ENCODE measurements at places on chromosomes 13 and 19.

DNA sequence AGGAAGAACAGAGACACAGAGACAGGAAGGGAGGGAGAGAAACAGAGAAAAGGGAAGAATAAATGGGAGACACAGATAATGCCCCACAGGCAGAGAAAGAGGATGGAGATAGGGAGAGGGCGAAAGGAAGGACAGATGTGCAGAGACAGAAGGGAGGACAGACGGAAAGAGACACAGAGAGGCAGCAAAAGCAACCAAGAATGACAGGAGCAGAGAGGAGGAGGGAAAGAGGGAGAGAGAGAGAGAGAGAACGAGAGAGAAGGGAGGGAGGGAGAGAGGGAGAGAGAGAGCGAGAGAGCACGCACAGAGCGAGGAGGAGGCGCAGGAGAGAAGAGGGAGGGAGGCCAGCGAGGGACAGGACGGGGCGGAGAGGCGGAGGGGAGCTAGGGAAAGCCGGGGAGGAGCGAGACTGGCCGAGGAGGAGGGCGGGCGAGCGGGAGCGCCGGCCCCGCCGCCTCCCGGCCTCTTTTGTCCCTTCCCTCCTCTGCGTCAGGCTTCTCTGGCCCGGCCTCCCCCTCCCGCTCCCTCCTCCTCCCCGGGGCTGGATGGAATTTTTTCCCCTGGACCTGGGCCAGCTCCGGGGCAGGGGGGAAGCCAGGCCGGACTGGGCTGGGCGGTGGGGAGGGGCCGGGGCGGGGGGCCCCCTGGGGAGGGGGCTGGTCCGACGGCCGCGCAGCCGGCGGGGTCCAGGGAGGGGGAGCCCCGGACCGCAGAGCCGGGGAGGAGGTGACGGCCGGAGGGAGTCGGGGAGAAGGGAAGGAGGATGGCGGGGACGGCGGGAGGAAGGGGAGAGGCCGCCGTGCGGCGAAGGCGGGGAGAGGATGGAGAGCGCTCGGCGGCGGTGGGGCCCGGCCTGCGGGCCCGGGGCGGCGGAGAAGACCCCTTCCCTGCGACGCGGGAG lies 4.2 kb upstream of the SPACA6 start:
- peak; percentile 93 for DNase-seq

GRCh38 chr13:39374741-39375189 lies 228.2 kb downstream of the LHFPL6 start:
- DNase-seq: no peak

DNA sequence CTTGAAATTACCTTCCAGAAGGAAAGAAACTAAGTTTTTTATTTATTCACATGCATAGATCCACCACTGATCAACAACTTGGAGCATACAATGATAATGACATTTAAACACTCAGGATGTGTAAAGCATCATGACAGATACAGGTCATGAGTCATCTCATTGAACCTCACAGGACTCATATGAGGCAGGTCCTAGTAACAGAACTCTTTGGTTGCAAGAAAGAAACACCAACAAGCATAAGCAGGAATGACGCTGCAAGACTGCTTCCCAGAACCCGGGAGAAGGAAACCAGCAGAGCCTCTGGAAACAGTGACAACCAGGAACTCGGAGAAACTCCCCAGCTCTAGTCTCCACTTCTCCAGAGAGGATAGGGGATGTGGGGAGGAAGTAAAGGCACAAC lies 60.8 kb upstream of the IPO5 start:
- DNase-seq: no peak

DNA sequence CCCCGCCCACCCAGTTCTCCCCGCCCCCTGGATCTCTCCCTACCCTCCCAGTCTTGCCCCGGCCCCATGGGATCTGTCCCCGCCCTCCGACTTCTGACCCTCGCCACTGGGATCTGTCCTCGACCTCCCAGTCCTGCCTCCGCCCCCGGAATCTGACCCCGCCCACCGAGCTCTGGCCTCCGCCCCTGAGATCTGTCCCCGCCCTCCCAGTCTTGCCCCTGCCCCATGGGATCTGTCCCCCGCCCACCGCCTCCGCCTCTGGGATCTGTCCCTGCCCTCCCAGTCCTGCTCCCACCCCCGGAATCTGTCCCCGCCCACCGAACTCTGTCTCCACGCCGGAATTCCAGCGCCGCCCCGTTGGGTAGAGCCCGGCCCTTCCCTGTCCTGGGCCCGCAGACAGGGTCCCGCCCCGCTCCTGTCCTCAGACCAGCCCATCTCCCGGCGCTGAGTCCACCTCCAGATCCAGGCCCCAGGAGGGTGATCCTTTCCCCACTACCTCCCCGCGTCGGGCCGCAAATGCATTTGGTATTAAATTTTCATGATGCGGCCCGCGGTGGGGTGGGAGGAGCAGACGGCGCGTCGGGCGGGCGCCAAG lies 1.5 kb upstream of the SLC17A7 start:
- DNase-seq: peak; percentile 96

DNA sequence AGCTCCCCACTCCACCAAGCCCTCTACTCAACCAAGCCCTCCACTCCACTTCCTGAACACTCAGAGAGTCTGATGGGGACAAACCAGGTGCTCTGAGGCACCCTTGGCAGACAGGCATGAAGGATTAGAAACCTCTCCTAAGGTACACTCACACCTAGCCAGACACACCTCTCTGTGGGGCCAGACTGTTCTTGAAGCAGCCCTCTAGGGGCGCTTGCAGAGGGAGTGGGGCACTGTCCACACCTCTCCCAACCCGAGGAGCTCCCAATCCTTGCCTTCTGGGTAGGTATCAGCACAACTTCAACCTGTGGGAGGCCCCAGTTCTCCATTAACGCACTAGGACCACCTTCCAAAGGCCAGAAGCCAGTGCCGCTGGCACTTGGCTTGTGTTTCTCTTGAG lies 108.7 kb upstream of the VSTM2B start:
- DNase-seq: no peak

- DNase-seq: no peak
These were observed 4.0 kb downstream of the FXYD3 start for GRCh38 chr19:35119578-35120155.

DNA sequence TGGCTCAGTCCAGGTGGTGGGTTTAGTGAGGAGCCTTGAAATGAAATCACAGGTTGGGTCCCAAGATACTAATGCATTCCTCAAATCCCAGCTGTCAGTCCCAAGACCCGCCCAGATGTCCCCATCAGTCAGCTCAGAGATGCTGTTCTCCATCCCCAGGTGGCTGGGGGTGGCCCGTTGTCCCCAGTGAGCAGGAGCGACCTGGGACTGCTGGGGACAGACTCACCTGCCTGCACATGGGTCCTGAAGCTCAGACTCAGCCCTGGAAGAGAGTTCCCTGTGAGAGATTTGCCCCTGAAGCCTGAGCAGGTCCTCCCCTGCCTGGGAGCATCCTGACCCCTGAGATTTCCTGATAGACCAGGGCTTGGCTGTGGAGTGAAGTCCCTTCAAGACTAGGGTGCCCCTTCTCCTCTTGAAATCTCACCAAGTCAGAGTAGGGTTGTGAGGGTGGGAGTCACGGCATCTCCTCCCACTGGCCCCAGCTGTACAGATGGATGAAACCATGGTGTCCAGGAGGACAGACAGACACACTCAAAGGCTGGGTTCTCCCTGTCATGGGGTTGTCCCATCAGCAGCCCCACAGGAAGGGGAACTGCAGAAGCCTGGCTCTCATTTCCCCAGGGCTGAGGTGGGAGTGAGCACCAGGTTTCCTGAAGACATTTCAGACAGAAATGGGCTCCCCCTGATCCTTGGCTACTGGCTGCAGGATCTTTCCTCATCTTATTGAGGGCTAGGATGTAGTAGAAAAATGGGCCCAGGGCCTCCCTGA lies 14.4 kb downstream of the LILRA5 start:
- no peak for DNase-seq

DNA sequence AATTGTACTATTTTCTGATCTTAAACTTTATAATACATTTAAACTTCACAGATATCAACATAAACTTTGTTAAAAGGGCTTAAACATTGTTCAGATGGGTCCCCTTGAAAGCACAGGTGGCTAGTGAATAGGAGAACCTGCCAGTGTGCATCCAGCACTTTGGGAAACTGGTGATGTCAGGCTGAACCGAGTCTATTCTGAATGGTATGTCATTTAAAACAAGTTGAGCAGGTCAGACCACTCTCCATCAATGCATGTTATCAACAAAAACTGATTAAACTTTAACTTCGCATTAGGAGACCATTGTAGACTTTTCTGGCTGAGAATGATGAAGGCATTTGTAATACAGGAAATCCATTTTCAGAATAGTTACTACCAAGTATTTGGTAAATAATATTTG lies 50.1 kb upstream of the FREM2 start:
- no peak for DNase-seq

DNA sequence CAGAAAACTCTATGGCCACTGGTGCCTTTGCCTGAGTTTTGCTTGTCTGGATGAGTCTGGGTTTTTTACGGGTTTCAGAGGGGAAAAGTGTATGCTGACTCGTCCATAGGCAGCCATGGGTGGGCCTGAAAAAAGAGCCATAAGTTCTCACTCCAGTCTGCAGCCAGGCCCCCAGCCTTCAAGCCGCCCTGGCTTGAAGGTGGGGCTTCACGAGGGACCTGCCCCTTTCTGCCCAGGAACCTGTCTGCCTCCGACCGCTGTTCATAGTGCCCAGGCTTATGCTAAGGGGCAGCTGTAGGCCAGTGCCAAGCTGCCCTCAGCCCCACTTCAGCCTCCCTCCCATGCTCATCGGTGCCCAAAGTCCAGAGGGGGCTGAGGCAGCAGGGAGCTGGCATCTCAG lies 385.2 kb downstream of the PCDH9 start:
- no peak for DNase-seq

DNA sequence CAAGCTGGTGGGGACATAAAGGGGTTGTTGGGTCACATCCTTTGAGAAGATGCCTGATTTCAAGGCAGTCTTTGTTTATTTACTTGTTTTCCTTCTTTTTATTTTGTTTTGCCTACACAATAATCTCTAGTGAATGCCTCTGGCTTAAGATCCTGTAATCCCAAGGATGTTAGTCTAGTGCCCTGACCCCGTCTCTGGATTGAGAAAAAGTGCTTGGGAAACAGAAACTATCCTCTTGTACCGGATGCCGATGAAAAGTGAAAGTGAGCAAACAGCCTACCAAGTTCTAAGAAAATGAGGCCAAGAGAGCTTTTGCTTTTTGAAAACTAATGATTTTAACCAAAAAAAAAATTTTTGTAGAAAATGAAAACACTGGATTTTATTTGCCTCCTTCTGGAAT lies 42.1 kb upstream of the C1QTNF9 start:
- no peak for DNase-seq

DNA sequence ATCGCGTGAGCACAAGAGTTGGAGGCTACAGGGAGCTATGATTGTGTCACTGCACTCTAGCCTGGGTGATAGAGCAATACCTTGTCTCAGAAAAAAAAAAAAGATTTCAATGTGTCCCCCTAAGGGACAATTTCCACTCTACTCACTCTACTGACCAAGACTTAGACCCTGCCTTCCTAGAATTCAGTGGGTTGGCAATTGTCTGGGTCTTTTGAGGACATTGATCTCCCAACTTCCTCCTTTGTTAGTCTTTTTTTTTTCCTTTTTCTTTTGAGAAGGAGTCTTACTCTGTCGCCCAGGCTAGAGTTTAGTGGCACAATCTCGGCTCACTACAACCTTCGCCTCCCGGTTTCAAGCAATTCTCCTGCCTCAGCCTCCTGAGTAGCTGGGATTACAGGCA lies 2.2 kb downstream of the SPTBN4 start:
- no peak for DNase-seq

- DNase-seq: no peak
These were observed 315.2 kb downstream of the ATP8A2 start for GRCh38 chr13:25686831-25687470.

DNA sequence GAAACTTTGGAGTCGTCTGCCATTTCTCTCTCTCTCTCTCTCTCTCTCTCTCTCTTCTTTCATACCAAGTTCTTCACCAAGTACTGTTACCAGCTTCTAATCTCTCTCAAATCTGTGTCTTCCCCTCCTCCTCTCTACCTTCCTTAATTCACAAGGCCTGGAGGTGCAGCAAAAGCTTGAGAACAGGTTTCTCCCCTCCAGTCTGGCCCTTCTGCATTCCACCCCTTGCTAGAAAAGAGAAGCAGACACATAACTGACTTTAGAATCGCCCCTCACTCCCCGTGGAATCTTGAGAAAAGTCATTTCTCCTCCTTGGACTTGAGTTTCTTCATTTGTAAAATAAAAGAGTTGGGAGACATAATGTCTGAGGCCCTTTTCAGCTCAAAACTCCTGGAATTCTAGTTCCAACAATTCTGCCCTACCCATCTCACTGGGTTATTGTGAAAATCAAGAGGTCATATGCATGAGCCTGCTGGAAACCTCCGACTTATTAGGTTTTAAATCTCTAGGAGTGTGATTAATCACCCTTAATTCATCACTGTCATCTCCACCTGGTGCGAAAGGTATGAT lies 20.4 kb downstream of the AMER2 start:
- DNase-seq: no peak

GRCh38 chr13:91381371-91381770 lies 17.1 kb upstream of the GPC5 start:
- no peak for DNase-seq

- peak; percentile 85 for DNase-seq
These were observed at the start of gene ZNF792 for GRCh38 chr19:34963573-34964406. Gene ZNF792, minus strand, starts transcription at chr19:34964229. Its CDS starts 567 bp downstream, at chr19:34963662.

DNA sequence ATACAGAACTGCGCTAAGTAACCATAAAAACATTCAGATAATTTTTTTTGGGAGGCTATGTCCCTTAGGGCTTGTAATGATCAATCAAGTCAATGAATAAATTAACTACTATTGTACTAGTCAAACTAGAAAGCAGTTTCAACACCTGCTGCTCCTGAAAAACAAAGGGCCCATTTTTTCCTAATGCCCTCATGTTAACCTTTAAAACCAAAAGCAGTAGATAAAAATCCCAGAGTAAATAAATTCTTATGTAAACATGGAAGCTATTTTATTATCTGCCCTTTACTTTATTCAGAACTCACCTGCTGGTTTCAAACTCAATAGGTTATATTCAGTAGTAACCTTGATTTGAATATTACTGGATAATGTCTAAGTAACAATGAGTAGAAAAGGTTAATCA lies 159.5 kb upstream of the STARD13 start:
- DNase-seq: no peak

DNA sequence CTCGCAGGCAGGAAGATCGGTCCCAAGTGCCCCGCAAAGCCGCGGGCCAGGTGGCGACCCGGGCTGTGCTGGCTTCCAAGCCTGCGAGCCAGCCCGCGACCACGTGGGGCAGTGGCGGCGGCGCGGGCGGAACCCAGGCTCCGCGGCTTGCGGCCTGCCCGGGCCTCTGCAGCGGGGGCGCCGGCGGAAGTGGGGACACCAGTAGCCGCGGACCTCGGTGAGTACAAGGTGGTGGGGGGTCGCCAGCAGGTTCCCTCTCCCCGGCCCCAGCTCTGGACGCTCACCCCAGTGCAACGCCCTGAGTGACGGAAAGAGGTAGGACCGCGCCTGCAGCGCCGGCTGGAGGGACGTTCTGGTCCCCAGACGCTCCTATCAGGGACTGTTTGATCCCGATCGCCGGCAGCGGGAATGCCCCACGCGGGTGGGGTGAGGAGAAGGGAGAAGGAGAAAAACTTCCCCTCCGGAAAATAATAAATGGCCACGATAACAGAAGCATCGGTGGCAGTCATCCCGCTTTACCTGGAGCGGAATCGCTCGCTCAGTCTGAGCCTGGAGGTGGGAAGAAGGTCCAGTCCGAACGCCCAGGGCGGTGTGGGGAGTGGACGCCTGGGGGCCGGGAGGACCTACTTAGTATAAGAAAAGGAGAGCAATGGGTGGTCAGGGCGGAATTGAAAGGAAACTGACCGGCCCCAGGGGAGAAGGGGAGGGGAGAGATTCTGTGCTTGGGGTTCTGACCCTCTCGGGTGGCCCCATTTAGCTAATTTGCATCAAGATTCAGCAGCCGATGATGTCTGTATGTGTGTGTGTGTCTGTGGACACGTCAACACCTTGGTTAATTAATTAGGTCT lies at the start of gene GEMIN7:
GEMIN7 (plus strand) TSS at position 198 of the 848 bp plus-strand sequence. CDS start 10,855 bp downstream, outside the sequence.
- DNase-seq: peak; percentile 87

- DNase-seq: no peak
These were observed 701.1 kb downstream of the PCDH9 start for GRCh38 chr13:66528944-66529576.

- no peak for DNase-seq
These were observed 28.3 kb downstream of the NUP58 start for GRCh38 chr13:25329706-25330105.

All from left ventricle myocardium superior (tissue), 1 donor.